ENCODE measurements at places on chromosomes 13 and 19.

DNA sequence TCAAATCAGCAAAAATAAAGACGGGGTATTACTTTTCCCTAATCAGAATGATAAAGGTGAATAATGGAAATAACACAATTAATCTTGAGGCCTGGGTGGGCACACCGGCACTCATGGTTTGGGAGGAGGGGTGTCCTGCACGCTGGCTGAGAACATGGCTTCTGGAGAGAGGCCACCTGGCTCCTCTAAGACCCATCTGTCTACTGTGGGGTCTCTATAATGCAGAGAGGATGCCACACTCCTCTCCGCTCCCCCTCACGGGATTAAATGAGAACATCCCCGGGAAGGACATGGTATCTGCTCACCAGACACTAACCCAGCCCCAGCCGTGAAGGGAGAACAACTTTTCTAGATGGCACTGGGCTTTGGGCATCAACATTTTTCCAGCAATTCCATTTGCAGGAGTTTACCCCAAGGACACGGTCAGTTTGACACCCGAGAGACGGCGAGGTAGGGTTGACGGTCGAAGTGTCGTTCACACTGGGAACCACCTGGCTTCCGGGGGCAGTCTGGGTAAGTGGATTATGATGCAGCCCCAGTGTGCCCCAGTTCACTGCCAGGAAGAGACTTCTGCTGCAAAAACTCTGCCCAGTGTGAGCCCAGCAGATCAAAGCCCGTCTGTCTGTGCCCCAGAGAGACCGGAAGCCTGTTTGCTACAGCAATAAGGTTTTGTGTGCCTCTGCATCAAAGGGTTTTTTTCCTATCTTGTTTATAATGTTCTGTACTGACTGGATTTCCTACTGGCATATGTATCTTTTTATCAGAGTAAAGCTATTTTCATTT lies 56.6 kb downstream of the CEBPG start:
- DNase-seq: no peak

DNA sequence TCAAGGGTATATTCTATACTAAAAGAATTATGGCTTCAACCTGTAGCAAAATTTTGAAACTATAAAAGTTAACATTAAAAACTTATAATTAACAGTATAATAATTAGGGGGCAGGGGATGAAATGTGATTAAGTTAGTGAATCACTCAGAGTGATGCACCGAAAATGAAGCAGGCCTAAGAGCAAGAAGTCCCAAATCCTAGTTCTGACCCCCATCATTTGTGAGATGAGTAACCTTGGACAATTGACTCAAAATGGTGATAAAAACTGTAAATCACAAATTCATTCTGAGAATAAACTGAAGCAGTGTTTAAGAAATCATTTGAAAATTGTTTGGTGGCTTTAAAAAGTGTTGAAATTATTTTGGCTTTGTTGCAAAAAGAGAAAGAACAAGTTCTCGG lies 56.8 kb downstream of the KLF12 start:
- no peak for DNase-seq

DNA sequence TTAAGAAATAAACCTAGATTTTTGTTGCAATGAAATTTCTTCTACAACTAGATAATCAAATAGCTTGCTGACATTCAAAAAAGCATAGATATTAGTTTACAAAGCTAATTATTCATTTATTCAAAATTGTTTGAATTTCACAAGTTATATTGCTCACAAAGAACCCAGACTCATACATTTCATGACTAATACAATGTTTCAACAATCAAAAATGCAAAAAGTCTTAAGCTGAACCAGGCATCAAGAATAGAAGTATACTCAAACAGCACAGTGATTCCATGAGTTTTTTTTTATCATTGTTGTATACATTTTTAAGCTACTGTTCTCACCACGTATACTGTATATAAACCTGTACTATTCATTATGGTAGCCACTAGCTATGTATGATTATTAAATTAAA lies 51.0 kb downstream of the DIAPH3 start:
- DNase-seq: no peak

- no peak for DNase-seq
These were observed 20.4 kb downstream of the POLRMT start for GRCh38 chr19:612941-613340.

DNA sequence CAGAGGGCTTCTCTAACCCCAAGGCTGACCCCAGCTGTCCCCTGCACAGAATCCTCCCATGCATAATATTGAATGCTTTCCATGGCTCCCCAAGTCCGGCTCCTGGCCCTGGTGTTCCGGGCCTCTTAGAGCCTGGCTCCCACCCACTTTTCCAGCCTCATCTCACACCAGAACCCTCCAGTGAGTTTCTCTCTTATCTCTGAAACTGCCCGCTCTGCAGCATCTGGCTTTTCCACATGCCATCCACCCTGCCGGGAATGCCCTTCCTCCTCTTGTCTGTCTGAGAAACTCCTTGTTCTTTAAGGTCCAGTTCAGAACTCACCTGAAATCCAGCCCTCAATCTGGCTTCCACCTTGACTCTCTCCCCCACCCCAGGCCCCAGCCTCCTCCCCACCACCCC lies 6.8 kb downstream of the SYNGR4 start:
- no peak for DNase-seq

DNA sequence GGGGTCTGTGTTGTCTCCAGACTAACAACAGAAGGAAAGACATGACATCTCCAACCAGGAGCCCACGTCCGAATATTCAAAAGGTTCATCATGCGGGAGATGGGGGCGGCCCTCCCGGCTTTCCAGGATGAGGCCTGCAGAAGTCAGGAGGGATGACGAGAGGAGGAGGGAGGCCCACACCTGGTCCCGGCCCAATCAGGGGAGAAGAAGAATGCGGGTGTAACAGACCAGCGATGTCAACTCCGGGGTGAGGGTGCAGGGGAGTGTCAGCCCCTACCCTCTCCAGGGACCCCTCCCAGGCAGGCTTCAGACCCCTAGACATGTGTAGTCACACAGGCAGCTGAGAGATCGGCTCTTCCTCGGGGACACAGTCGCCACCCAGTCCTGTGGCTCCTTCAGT lies 275.3 kb upstream of the ZNF507 start:
- DNase-seq: no peak

DNA sequence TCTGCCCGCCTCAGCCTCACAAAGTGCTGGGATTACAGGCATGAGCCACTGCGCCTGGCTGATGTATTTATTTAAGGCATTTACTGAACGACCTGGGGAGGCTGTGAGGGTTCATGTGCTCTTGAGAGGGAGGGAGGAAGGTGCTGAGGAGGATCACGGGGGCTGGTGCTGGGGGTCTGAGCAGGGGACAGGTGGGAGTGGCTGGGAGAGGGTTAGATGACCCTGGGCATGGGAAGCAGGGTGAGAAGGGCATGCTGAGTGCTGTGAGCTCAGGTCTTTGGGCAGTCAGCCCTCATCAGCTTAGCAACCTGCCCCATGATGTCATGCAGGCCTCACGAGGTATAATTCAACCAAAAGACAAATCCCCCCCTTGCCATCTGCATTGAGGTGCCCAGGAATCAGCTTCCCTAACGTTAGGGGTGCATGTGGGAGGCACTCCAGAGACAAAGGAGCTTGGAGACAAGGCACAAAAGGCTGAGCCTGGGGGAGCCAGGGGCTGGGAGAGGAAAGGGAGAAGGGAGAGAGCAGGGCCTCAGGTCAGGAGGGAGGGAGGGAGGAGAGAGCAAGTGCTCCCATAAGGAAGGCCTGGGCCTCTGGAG lies 36.4 kb downstream of the SUGP2 start:
- DNase-seq: no peak

- DNase-seq: no peak
These were observed 517.4 kb downstream of the RFC3 start for GRCh38 chr13:34335014-34336007.

DNA sequence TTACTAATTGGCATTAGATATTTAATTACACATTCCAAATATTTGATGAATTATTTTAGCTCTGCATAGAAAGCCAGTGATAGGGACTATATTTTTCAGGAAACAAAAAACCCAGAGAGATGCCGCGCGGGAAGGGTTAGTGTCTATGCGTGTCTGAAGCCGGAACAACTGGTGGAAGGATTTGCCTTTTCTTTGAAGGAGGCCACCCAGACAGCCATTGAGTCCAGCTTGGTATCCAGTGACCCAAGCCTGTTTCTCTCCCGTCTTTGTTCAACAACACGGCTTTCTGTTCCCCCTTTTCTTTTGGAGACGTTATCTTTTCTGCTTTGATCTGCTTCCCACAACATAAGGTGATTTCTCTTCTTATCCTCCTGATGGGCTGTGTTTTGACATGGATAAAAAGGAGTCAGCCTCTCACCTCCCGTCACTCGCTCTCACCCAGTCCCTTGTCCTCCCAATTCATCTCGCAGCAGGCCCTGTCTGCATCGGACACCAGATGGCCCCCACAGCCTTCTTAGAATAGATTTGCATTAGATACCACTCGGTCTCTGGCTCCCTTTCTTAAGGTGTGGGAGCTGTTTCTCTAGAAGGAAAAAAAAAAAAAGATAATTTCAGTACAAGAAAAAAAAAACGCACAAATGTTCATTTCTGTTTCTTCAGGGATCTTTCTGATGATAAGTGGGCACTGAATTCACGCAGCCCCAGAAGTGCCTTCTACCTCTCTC lies 361.8 kb downstream of the ZNF536 start:
- no peak for DNase-seq

GRCh38 chr19:40411958-40412499 lies 1.1 kb downstream of the PRX start:
- DNase-seq: peak; percentile 45

- peak; percentile 75 for DNase-seq
These were observed 11.9 kb downstream of the SELENOW start for GRCh38 chr19:47790398-47790814.

- DNase-seq: no peak
These were observed 81.7 kb downstream of the RAP2A start for GRCh38 chr13:97515643-97516042.

DNA sequence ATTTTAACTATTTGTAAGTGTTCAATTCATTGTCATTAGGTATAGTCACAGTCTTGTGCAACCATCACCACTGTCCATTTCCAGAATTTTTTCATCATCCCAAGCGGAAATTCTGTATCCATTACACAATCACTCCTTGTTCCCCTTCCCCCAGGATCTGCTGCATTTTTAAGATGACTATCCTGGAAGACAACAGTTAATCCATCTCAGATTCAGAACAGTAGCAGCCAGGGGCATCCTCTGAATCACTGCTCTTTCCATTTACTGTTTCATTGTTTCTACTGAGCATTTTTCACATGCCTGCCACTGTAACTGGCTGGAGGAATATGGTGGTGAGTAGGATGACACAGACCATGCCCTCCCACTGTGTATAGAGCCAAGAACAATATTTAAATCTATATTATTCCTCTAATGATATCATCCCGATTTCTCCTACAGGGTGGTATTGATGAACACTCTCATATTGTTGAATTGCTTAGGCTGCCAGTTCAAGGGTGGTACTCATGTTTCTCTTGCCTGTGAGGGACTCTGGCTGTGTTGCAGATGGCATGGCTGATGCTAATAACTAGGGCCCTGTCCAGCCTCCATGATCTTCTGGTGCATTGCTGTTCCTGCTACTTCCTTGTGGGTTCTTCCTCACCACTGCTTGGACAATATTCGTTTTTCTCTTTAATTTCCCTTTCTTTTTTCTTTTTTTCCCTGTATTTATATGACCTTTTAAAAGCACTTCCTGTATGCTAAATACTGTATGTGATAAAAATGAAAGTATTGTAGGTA lies 59.0 kb downstream of the WDFY2 start:
- DNase-seq: peak; percentile 95

GRCh38 chr13:95620825-95621498 lies 23.5 kb downstream of the DZIP1 start:
- DNase-seq: no peak

DNA sequence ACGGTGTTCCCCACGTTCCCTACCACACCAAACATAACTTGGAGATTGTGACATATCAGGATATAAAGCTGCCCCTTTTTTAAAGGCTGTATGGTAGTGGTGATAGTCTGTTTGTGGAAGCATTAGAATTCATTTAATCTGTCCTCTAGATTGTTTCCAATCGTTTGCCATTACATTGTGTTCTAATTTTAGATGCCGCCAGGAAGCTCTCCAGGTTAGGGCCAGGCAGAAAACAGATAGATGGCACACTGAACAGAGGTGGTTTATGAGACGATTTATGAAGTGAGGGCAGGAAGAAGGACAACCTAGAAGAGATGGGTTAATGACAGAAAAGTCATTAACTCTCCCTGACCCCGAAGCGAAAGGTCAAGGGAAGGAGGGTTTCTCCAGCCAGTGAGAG lies 30.0 kb downstream of the ARHGEF7 start:
- DNase-seq: no peak

DNA sequence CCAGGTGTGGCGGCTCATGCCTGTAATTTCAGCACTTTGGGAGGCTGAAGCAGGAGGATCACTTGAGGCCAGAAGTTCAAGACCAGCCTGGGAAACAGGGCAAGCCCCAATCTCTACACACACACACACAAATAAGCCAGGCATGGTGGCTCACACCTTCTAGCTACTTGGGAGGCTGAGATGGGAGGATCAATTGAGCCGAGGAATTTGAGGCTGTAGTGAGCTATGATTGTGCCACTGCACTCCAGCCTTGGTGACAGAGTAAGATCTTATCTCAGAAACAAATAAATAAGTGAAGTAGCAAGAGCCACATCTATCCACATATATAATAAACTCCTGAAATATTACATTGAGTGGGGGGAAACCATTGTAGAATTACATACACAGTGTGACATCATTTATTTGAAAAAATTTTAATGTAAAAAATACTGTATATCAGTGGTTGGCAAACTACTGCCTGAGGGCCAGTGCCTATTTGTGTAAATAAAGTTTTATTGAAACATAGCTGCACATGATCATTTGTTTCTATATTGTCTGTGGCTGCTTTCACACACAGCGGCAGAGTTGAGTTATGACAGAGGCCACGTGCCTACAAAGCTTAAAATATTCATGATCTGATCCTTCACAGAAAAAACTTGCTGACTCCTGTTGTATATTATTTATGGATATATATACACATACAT lies 54.7 kb upstream of the ARHGEF7 start:
- no peak for DNase-seq

DNA sequence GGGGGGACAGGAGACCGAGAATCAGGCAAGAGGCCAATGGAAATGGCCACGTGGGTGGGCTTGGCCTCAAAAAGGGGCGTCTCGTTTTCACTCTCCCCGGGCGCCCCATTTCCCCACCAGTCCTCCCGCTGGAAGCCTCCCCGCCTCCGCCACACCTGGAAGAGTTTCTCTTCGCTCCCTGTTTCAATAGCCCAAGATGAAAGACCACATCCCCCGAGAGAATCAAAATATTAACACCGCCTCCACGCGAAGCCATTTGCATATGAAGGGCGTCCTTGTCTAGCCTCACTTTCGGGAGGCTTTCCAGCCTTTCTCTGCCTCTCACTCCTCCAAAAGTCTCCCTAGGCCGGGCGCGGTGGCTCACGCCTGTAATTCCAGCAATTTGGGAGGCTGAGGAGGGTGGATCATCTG lies 691 bp upstream of the OLFM2 start:
- no peak for DNase-seq

All from mesenchymal stem cell (in vitro differentiated cells and primary cell).